Heart right ventricle (tissue), 16 donors: ENCODE measurements at places on chromosomes 3 and 15.
A peak's percentile ranks its signal among the peaks of the same experiment; 100 is the strongest.

DNA sequence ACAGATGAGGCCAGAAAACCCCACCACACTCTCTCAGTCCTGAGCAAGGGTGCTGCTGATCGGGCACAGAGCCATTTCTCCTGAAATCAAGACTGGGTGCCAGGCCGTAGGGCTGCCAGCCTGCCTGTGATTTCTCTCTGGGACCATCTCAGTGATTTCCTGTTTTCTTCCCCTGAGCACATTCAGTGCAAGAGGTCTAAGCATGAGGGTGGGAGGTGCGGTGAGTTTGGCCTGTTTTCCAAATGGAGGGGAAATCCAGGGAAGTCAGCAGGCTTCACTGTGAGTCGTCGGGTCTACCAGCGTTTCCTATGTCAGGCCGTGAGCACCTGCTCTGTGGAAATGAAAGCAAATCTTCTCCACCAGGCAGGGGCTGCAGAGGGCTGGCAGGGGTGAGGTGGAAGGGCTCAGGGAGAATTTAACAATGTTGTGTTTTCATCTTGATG is 82.3 kb downstream of the ST6GAL1 start:
- H3K4me1 ChIP-seq, result peaks cover 35% of the 10 kb centered on the region
- no peaks in the 10 kb centered on the region for H3K36me3 ChIP-seq
- no peaks in the 10 kb centered on the region for H3K27me3 ChIP-seq
- H3K4me3 ChIP-seq, result no peak overlapping the region
- DNase-seq, result peak; percentile 36

DNA sequence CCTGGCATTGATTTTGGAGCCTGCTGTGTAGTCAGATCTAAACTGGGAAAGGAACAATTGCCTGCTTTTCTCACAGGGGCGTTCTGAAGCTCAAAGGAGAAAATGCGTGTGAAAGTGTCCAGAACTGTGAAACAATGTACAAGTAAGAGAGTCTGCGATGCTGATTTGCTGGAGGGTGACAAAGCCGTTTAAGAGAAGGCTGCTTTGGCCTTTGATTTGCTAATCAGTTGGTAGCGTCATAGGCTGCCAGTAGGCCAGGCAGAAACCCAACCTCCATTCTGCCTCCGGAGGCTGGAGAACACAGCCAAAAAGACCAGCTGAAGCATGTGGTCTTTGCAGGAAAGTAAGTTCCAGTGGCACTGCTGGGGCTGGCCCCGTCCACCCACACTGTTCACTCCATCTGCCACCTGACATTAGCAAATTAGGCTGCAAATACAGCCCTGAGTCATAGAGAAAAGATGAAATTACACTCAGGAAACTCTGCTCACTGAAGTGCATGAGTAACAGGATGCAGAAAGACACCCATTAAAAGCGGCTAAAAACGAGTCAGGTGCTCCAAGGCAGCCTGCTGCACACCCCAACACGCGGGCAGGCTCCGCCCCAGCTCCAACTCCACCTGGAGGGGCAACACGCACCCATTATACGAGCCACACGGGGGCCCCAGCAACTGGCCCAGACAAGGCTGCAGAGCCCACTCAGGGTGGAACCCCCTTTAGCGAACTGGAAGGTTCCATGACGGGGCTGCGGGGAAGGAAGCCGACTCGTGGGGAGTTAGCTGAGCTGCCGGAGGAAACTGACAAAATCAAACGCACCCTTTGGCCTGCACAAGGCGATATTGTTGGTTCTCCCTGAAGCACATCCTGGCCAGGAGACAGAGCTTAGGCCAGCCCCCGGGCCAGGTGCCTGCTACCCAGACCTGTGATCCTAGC is 31.6 kb downstream of the ZDHHC19 start:
- no peaks in the 10 kb centered on the region for H3K36me3 ChIP-seq
- peaks cover 8% of the 10 kb centered on the region for H3K4me1 ChIP-seq
- no peak for DNase-seq
- H3K27me3 ChIP-seq, result no peaks in the 10 kb centered on the region
- no peak overlapping the region for H3K27ac ChIP-seq

GRCh38 chr3:189040656-189041335 is 131.0 kb upstream of the TPRG1 start:
- no peak overlapping the region for H3K4me3 ChIP-seq
- H3K27ac ChIP-seq, result no peak overlapping the region
- H3K4me1 ChIP-seq, result no peaks in the 10 kb centered on the region

GRCh38 chr3:82561784-82562183 is 800.3 kb upstream of the GBE1 start:
- H3K27ac ChIP-seq, result no peak overlapping the region
- H3K36me3 ChIP-seq, result no peaks in the 10 kb centered on the region
- H3K4me3 ChIP-seq, result no peak overlapping the region
- H3K4me1 ChIP-seq, result no peaks in the 10 kb centered on the region
- no peak for DNase-seq

- H3K4me3 ChIP-seq, result no peak overlapping the region
- peaks cover 9% of the 10 kb centered on the region for H3K4me1 ChIP-seq
- H3K27ac ChIP-seq, result no peak overlapping the region
- no peaks in the 10 kb centered on the region for H3K36me3 ChIP-seq
These were observed 151.0 kb downstream of the FAM43A start for GRCh38 chr3:194836661-194837060.

- no peaks in the 10 kb centered on the region for H3K27me3 ChIP-seq
- DNase-seq, result no peak
- no peaks in the 10 kb centered on the region for H3K36me3 ChIP-seq
- no peak overlapping the region for H3K27ac ChIP-seq
- no peak overlapping the region for H3K4me3 ChIP-seq
These were observed 190.6 kb downstream of the TCF12 start for GRCh38 chr15:57109005-57109404.

DNA sequence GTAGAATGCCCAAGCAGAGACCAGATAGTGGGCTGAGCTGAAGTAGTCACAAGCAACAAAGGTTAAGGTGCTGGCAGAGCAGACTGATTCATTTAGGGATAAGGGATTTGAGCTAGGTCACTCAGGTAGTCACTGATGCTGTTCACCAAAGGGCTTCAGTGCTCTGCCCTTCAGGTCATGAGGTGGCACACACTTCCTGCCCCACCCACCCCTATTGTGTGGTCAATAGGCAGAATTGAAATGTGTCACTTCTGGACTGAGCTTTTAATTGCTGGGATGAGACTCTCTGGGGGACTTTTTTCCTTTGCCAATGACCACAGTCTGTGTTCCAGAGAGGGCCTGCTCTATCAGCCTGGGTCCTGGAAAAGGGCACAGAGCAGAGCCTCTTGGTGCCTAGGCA is 2.9 kb upstream of the DIS3L start:
- peaks cover 3% of the 10 kb centered on the region for H3K4me1 ChIP-seq
- no peaks in the 10 kb centered on the region for H3K36me3 ChIP-seq
- no peaks in the 10 kb centered on the region for H3K27me3 ChIP-seq
- no peak overlapping the region for H3K4me3 ChIP-seq
- H3K27ac ChIP-seq, result no peak overlapping the region
- DNase-seq, result no peak

GRCh38 chr3:192129586-192129985 is 597.8 kb downstream of the FGF12 start:
- H3K4me3 ChIP-seq, result no peak overlapping the region
- DNase-seq, result no peak
- no peaks in the 10 kb centered on the region for H3K4me1 ChIP-seq
- no peak overlapping the region for H3K27ac ChIP-seq
- no peaks in the 10 kb centered on the region for H3K36me3 ChIP-seq

- no peak for DNase-seq
- H3K4me1 ChIP-seq, result peaks cover 13% of the 10 kb centered on the region
- H3K27ac ChIP-seq, result no peak overlapping the region
- no peaks in the 10 kb centered on the region for H3K27me3 ChIP-seq
- H3K4me3 ChIP-seq, result no peak overlapping the region
- H3K36me3 ChIP-seq, result no peaks in the 10 kb centered on the region
These were observed 32.0 kb upstream of the GBE1 start for GRCh38 chr3:81793410-81793809.

DNA sequence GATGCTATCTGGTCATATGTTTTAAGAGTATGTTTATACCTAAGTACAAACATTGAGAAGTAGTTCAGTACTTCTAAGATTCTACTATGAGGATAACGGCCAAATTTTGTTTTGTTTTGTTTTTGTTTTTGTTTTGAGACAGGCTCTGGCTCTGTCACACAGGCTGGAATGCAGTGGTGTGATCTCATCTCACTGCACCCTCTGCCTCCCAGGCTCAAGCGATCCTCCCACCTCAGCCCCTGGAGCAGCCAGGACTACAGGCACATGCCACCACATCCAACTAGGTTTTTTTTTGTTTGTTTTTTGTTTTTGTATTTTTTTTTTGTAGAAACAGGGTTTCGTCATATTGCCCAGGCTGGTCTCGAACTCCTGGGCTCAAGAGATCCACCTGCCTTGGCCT is 47.5 kb upstream of the RPS17 start:
- no peak for DNase-seq
- H3K36me3 ChIP-seq, result no peaks in the 10 kb centered on the region
- H3K4me3 ChIP-seq, result no peak overlapping the region
- H3K27me3 ChIP-seq, result peaks cover 15% of the 10 kb centered on the region
- no peaks in the 10 kb centered on the region for H3K4me1 ChIP-seq
